ENCODE measurements at places on chromosomes 2 and 18. TPM values are rescaled to one million over a fixed set of nuclear protein-coding genes. Genes with fewer than 3 reads are reported as not detected.

GRCh38 chr2:159251296-159252173, 35.0 kb downstream of the WDSUB1 start:
- no peak for DNase-seq

ABCG5 gene
- total RNA-seq = not detected

GRCh38 chr2:239326831-239327535, 73.8 kb downstream of the HDAC4 start:
- DNase-seq = peak; percentile 43

DNA sequence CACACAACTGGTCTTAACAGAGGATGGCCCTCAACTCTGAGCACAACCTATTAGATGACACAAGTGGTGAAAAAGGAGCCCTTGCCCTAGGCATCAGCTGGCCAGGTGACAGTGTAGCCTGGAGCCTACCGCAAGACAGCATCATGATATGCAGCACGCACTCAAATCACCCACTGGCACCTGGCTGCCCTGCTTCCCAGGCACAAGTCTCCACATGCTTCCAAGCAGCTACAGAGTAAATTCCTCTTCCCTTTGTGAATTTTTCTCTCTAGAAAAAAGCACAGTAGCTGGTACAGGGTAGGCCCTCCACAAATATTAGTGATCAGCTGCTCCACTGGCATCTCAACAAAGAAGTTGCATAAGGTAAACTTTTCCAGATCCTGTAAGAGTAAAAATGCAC, 6.0 kb downstream of the FBXO15 start:
- no peak for DNase-seq

USP40 gene
- 22.1 TPM for total RNA-seq
